NCI-H1694 treated with DMSO at 0.1 percent for 48 hours (cell line): ENCODE measurements at places on chromosomes 2 and 18.

GRCh38 chr2:68878071-68878711 lies 7.0 kb upstream of the BMP10 start:
- DNase-seq: no peak

- DNase-seq: peak; percentile 32
These were observed 36.0 kb downstream of the FARP2 start for GRCh38 chr2:241391892-241392665.

DNA sequence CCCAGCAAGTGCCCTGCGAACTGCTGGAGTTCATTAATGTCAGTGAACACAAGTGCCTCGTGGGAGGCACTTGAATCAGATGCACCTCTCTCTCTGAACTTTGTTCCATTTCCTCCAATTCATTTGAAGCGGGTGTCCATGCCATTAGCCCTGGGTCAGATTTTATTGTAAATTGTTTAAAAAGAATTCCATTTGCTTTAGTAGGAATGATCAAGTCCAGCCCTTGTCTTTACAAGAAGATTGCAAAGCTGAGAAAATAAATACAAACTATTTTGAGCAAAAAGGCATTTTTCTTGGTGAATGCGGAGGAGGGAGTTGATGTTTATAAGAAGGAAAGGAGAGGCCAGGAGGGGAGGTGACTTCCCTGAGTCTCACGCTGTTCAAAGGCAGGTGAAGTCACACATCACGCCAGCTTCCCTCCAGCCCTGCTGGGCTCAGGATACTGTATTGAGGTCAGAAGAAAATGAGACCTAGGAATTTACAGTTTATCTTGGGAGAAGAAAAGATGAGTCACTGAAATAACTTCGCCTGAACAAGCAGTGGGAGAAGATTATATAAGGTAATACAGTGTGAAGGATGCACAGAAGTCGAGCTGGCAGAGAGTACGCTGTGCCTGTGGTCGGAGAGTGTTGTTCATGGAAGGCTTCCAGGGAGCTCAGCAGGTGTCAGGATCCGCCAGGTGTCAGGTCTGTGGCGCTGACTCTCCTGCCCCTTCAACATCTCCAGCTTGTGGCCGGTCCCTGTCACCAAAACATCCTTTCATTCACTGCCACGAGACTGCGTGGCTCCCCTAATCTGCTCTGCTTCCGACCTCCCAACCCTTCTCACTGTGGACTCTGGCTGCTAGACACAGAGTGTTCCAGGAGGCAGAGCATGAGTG lies 36.5 kb downstream of the EFR3B start:
- DNase-seq: no peak

DNA sequence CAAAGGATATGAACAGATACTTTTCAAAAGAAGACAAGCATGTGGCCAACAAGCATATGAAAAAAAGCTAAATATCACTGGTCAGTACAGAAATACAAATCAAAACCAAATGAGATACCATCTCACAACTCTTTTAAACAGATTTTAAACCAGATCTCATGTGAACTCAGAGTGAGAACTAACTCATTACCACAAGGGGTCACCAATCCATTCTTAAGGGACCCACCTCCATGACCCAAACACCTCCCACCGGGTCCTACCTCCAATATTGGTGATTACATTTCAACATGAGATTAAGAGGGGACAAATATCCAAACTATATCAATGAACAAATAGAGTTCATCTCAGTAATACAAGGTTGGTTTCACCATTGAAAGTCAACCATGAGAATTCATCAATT lies 319.8 kb upstream of the GULP1 start:
- no peak for DNase-seq

DNA sequence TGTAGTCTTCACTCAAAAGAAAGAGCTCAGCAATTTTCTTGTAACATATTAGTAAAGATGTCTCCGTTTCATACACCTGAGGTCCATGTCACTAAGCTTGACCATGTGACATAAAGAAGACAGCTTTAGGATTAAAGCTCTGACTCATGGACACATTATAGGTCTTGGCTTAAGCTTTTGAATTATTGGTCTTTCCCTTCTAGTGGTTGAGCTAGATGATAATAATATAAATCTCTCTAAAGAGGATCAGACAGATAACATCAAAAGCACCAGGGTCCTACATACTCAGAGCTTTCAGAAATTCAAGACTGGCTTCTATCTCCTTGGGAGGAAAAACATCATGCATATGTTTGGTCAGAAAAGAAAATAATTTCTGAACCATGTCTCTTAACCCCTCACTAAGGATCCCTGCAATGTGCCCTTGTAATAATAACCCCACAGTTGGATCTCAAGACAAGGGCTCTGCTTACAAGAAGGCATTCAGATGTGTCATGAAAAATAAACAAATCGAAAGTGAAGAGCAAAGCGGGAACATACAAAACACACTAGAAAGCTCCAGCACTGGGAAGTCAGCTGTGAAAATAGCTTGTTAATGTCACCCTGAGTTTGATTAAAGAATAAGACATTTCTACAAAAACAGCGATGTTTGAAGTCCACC lies 174.5 kb downstream of the PID1 start:
- DNase-seq: no peak

DNA sequence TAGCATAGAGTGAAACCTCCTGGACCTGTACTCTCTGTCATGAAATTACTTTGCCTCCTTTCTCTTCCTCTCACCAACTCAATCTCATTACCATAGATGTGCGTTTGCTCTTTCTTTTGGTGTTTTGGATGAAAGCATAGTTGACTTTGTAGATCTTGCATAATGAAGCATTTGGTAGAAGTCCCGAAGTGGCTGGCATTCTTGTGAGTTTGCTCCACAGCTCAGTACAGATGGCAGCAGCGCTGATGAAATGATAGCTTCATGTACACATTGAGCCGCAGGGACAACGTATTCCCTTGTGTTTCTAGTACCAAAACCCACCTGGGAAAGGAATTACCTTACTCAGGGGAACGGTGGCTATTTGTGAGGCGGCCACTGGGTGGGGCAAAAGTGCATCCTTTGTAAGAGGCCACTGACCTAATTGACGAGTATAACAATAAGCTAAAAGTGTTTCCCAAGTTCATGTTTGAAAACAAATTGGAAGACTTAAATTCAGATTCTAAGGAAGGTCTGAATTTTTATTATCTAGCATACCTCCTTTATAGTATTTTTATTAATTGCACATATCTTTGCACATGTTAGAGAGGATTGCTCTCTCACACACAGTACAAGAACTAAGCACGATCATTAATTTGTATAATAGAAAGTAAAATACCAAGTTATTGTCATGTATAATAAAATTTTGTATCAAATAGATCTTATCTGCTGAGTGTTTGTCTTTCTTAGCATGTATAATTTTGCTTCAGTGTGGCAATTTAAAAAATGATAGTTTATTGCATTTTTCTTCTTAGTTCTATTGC lies 25.4 kb upstream of the CDH7 start:
- DNase-seq: peak; percentile 13

GRCh38 chr2:102245266-102246151 lies 58.7 kb downstream of the IL1RL2 start:
- no peak for DNase-seq

- DNase-seq: no peak
These were observed 323.1 kb downstream of the NBAS start for GRCh38 chr2:15238028-15238427.

- DNase-seq: no peak
These were observed 1073.3 kb upstream of the CDH2 start for GRCh38 chr18:29250259-29250658.

- no peak for DNase-seq
These were observed 31.2 kb downstream of the ARHGAP25 start for GRCh38 chr2:68765739-68766375.

DNA sequence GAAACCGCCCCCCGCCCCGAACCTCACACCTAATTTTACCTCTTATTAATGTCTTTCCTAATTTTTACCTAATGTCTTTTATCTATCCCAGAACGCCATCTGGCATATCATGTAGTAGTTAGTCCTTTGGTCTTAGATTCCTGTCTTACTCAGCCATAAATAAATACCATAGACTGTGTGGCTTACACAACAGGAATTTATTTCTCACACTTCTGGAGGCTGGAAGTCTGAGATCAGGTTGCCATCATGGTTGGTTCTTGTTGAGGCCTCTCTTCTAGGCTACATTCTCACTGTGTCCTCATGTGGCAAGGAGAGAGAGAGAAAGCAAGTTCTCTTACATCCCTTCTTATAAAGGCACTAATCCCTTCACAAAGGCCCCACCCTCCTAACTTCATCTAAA lies 46.8 kb downstream of the RHBDD1 start:
- no peak for DNase-seq

GRCh38 chr2:217943446-217944321 lies 59.1 kb downstream of the TNS1 start:
- DNase-seq: peak; percentile 73

DNA sequence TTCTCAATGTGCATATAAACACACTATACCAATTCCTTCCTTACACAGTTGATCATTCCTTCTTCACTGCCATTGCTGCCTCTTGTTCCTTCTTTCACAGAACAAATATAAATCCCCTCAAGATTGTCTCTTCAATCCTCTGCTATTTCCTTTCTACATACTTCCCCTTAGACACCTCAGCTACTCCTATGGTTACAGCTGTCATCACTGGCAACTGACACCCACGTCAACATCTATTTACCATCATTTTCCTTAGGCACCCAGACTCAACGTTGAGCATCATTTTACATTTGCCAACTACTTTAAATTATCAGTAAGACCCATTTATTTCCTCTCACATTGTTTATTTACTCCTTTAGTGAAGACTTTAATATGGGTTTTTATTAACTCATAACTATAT lies 488.8 kb upstream of the FSHR start:
- DNase-seq: no peak

DNA sequence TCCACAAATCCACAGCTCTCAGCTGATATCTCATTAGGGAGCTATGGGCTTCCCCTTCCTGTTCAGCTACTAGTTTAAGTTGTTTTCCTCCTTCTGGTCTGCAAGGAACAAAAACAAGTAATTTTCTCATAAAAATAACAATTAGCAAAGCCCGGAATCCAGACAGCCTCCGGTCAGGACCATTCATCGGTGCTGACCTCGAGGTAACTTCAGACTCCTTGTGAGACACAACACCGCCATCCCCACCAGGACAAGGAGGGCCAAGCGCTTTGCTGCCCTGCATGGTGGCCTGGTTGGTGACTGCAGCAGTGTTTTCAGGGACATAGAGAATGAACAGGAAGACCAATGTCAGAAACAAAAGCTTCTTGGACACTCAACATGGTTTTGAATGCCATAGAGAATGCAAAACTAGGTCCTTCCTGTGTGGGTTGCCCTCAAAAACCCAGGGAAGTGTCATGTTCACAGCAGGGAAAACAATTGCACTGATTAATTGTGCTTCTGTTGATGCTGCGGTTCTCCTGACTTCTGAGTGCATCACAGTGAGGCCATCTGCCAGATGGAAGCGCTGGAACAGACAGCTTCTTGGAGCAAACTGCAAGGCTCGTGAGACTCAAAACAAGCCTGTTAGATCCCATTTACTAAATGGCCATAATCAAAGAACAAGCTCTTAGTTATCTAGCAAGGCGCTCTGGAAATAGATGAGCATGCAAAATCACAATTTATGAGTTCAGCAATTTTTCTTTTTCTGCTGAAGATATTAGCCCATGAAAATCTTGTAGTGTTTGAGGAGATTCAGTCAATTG lies 77.1 kb downstream of the HS1BP3 start:
- DNase-seq: peak; percentile 80

DNA sequence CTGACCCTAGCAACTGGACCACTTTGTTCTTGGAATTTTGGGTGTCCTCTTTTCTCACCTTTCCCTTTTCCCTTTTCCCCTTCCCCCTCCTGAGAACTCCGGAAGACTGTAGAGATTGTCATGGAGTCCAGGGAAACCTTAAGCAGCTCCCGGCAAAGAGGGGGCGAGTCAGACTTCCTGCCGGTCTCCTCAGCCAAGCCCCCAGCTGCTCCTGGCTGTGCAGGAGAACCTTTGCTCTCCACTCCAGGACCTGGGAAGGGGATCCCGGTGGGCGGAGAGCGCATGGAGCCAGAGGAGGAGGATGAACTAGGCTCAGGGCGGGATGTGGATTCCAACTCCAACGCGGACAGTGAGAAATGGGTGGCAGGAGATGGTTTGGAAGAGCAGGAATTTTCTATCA lies 20.5 kb downstream of the SETBP1 start:
- DNase-seq: no peak

DNA sequence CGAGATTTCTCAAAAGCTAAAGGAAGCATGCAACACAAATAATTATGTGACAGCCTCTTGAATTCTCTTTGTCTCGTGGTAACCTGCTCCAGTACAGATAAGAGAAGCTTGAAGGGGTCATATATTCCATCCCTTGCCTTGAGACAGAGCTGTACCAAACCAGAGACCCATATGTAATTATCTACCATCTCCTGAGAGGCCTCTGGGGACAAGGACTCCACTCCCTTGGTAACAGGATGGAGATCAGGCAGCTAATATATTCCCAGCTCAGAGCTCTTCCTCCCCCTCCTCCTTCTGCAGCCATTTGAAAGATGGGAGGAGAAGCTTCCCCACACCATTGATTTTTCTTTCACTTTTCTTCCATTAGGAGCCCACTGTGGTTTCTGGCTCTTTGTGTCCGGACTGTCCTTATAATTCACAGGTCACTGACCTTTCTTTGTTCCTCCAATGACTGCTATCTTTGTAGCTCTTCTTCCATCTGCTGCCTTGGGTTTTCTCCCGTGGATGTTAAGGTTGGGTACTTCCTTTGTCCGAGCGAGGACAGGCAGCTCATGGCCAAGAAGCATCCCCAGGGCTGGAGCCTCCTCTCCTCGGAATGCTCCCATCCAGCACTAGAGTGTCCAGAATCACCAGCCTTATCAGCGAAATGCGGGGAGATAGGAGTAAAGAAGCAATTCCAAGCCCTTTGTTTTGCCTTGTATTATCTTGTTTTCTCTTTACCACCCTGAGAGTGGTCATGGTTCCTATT lies 72.6 kb upstream of the STPG4 start:
- peak; percentile 56 for DNase-seq

GRCh38 chr2:2795438-2796091 lies 464.5 kb upstream of the MYT1L start:
- no peak for DNase-seq

DNA sequence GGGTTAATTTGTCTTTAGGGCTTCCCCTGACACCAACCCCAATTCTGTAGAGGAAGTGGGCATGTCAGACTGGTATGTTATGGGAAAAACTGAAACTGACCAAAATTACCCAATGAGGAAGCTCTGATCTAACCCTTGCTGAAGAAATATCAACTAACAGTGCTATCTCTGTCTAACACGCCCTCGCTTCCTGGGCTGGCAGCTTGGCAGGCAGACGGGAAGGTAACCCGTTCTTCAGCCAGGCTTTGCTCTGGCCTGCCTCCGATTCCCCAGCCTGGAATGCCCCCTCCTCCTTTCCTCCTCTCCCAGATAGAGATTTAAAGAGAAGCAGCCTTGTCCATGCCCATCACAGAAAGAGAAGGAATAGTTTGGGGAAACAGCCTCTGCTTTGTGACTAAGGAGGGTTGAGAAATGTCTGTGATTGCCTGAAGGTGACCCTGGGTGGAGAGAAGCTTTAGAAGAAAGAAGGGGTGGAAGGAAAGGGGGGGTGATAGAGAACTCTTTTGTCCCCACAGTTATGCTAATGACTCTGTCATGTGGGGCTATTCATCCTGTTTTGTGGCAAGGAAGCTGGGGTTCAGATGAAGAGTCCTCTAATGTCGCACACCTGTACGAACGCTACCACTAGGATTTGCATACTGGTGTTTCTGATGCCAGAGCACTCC lies 15.4 kb downstream of the HK2 start:
- DNase-seq: no peak
